ENCODE measurements at places on chromosomes 2 and 18.
A peak's percentile ranks its signal among the peaks of the same experiment; 100 is the strongest.

DNA sequence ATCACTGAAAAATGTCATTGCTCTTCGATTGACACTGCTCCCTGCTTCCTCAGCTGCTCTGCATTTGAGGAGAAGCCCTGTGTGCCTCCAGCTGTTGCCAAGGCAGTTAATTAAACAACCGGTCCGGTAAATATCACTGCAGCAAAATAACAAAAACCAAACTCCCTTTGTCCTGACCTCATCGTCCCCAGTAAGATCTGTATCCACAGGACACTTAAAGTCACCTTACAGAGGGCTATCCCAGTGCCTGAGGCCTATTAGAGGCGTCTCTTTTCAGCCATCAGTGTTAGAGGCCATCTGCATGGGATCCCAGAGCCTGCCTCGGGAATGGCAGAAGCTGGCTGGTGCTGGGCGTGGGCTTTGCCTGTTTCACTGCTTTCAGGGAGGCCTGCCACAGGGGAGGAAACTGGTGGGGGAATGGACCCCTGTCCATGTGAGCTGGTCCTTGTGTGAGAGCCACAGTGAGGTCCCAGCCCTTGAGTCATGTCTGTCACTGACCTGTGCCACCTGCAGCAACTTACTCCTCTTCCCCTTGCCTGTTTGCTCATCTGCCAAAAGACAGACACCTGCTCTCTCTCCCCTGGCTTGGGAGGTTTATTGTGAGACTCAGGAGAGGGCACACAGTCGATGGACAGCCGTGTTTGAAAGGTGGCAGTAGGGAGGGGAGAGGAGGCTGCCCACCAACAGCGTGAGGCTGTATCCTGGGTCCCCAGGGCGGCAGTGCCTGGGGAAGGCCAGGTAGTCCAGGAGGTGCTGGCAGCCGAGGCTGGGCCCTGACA lies 117.7 kb upstream of the MCFD2 start:
- no peak for DNase-seq

- DNase-seq = no peak
Measured at GRCh38 chr2:165058476-165059265, 103.3 kb upstream of the SLC38A11 start.

DNA sequence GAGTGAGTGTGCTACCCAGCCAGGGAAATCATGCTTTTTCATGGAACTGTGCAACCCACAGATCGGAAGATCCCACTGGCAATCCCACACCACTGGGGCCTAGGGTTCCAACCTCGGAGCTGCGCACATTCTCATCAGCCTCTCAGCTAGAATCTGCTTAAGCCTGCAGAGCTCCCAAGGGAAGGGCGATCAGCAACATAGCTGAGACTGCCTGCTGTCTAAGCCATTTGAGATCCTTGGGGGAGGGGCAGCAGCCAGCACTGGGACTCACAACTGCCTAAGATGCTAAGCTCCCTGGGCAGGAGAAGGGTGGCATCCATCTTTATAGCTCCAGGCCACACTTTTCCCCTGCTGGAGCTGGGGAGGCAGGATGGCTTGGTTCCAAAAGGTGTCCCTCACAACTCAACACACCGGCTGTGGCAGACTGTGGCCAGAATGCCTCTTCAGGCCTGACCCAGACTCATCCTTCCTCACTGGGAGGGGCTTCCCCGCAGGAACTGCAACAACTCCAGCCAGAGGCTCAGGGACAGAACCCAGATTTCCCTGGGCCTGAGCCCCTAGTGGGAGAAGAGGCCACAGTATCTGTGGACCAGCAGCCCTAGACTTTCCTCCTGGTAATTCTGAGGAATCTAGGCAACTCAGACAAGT lies 1133.3 kb upstream of the PIK3C3 start:
- DNase-seq = no peak

- DNase-seq = no peak
Measured at GRCh38 chr18:78720456-78721237, 259.0 kb upstream of the SALL3 start.

DNA sequence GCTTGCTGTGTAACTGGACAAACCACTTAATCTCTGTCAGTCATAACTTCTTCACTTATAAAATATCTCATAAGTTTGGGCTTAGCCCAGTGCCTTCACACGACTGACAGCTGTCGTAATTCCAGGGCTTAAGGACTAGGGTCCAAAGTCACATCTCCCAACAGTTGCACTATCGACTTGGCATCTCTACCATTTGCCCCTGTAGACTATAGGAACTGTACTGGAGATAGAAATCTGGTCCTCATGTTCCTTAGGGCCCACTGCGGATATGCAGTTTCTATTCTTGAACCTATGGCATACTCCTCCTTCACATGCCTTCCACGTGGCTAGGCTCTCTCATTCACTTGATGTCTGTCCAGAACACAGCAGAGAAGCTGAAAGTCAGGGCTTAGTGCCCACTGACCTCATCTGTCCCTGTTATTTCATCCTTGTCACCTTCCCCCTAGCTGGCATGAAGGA lies 2.7 kb downstream of the ABHD1 start:
- no peak for DNase-seq

DNA sequence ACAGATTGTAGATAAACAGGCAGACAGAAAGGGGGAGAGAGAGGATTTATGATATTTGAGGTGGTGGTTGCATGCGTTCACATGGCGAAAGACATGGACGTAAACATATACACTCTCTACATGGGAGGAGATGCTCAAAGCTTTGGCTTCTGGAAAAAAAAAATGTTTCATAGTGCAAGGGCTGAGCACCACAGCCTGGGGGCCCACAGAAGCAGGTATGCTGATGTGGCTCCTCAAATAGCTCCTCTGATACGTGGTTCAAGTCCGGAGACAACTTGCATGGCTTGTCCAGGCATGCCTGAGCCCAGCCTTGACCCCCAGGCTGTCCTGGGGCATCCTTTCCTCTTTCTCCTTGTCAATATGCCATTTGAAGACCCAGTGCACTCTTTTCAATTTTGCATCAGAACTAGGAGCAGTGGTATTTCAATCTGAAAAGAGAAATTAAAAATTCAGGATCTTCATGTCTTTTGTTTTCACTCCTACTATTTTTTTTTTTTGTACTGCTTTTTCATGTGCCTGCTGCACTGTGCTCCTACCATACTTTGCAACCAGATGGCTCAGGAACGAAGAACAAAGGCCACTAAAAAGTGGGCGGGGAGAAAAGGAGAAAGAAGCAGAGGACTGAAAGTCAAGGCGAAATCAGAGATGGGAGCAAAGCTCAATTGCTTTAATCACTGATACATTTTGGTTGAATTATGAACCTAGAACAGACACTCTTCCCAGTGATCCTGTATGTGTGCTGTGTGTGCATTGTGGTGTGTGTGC lies 495.7 kb upstream of the TCF4 start:
- no peak for DNase-seq

GRCh38 chr2:3488855-3489763 lies 30.2 kb downstream of the ADI1 start:
- no peak for DNase-seq

DNA sequence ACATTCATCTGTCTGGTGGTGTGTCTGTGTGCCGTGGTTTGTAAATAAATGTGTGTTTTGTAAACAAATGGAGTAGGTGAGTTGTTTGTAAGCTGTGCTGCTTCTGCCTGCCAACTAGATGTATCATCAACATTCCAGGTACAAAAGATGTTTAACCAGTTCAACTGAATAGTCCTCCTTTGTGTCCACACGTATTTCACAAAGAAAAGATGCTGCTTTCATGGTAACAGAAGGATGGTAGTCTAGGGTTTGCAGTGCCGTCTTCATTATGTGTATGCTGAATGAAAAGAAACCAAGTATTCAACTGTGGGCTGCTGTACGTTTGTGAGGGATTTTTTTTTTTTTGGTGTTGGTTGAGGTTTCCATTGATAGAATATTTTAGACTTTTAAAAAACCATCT lies 72.1 kb downstream of the CAMKMT start:
- no peak for DNase-seq

- DNase-seq = peak; percentile 25
Measured at GRCh38 chr2:231709636-231709980, 1.3 kb downstream of the PTMA start.

- no peak for DNase-seq
Measured at GRCh38 chr2:43239981-43240765, 13.8 kb upstream of the ZFP36L2 start.

DNA sequence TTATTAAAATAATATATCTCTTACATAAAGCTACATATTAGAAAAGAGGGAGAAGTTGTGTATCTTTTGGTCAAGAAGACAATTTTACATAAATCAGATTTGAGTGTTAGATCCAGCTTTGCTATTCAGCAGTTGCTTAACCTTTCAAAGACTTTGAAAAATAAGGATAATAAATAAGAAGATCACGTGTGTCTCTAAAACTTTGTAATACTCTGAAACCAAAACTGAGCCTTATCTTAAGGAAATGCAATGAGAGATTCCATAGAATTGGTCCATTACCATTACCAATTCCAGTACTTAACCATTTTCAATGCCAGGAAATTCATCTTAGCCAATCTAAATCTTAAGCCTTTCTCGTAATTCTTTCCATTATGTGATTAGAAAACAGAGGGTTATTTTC lies 89.2 kb upstream of the COL5A2 start:
- no peak for DNase-seq

DNA sequence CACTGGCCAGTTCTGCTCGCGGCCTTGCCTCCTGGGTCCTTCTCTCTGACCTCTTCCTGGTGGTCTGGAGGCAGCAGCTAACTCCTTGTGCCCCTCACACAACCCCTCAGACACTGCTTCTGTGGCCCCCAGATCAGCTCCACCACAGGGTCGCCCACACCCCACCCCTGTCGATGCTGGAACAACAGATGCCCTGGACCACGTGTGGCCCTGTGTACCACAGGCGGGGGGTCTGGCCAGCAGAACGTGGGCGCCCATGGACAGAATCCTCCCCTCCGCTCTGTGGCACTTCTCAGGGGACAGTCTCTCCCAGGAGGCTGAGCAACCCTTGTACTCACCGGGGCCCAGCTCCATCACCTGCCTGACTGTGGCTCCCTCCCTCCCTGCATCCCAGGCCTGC lies 245.6 kb downstream of the NDUFA10 start:
- DNase-seq = no peak

- DNase-seq = no peak
Measured at GRCh38 chr2:42860319-42861094, 68.1 kb upstream of the HAAO start.

DNA sequence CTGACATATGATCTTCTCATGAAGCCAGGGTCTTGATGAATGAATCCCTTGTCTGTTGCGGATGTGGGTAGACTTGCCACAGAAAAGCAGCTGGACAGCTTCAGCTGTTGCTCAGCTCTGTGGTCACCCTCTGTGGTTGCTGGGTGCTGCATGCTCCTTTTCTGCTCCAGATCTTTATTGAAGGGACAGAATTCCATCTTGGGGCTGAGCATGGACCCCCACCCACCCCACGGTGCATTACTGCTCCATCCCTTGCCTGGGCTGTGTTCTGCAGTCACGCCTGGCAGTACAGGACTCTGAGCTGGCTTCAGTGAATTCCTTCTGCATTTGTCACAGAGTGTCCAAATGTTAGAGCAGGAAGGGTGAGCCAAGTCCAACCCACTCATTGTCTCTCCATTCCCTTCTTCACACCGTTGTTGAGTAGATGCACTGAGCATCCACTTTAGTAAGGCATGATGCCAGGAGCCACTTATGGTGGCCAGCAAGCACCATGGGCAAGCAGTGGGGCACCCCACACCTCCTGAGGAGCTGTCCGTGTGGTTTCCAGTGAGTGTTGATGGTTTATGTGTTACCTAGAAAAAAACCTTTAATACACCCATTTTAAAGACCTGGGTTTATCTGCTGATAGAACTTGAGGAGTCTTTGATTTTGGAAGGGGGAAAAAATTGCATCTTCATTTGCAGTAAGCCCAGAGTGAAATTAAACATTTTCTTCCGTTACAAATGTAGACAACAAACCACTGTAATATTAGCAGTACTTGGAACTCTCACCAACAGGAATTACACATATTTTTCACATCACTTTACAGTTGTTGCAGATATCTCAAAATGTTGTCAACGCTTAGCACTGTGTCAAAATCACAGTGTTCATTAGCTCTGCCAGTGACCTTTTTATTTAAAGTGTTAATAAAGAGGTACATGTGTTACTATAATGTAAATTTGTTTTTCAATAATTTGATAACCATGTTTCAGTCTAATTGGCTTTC lies 14.7 kb upstream of the ITGB6 start:
- no peak for DNase-seq

GRCh38 chr2:217857624-217858506 lies 144.9 kb downstream of the TNS1 start:
- DNase-seq = no peak

Data from stimulated activated CD8-positive, alpha-beta memory T cell treated with anti-CD3 and anti-CD28 coated beads, Interleukin-15, amount 100 ng/mL, for 24 hours (primary cell).